CD4-positive, alpha-beta T cell treated with Interleukin-17A for 1 hour (primary cell): ENCODE measurements at places on chromosomes 7 and 10.

DNA sequence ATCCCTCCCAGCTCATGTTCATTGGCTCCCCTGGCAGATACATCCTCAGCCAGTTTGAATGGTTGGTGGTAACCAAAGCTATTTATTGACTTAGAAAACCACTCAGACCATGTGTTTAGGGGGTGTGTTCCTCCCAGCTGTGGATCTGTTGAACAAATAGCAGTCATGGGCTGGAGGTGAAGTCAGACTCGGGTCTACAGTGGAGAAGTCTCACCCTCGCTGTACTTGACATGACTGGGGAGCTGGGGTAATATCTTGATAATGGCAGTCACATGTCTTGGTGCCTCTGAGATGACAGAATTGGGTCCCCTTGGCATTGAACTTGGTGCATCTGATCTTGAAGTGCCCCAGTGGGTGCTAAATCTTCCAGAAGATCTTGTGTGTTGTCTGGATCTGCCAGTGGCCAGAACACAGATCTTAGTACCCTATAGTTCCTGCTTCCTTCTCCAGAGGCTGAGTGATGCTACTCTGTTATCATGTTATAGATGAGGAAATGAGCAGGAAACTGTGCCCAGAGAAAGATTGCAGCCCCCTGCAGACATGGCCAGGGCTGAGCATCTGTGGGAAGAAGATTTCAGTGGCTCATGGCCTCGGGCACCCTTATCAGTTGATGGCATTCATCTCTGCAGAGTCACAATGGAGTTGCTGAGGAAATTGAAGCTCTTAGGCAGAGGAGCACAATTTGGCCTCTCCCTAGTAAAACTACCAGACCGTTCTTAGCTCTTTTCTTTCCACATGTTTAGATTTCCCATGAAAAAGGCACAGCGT is 50.4 kb downstream of the ADRA2A start:
- DNase-seq, result no peak

GRCh38 chr10:70048030-70048723 is 4.5 kb upstream of the MACROH2A2 start:
- no peak for DNase-seq

DNA sequence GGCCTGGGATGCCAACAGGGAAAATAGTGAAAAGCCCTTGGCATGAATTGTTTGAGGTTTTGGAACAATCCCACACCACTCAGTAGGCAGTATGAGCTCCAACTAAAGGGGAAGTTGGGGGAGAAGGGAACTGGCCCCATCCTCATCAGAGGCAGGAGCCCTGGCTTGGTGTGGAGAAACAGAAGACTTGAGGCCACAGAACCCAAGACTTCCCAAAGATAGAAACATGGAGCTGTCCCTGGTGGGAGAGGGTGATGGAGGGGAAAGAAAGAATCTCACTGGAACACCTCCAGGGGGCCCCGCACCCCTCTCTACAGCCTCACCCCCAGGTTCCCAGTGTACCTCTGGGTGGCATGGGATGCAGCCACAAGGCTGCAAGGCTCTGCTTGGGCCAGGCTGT is 85.7 kb downstream of the VSTM4 start:
- no peak for DNase-seq

GRCh38 chr10:24153537-24153936 is 55.4 kb upstream of the KIAA1217 start:
- no peak for DNase-seq

GRCh38 chr10:75431180-75432111 is at the start of gene LRMDA:
Gene LRMDA, plus strand, starts transcription at chr10:75431624.
- no peak for DNase-seq

DNA sequence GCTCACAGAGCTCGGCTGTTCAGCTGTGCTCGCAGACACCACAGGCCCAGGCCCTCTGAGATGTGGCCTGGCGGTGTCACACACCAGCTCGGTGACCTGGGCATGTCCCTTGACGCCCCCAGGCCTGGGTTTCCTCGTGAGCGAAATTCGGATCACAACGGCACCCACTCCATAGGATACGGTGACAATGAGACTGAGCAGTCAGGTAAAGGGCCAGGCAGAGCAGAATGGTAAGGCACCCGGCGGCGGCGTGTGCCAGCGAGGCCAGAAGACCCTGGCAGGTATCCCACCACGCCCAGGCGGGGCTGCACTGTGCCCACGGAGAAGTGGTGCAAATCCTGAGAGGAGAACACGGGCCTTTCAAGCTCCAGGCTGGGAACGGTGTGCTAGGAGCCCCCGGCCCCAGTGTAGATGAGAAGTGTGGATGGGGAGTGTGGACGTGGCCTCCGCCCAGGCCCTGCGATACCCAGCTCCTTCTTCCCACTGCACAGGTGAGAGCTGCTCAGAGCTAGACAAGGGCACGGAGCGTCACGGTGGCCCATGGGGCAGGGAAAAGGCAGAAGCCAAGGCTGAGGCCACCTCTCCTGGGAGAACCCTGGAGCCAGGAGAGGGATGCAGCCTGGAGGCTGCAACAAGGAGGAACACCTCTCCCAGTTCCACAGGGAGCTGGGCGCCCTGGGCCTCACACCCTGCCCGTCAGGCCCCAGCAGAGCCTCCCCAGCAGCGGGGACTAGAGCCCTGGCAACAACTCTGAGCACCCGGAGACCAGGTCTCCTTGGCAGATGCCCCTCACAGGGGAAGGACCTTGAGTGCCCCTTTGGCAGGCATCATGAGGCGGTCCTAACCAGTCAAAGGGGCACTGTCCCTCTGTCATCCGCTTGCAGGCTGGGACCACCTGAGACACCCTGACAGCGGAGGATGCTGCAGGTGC is 219.1 kb downstream of the MAD1L1 start:
- no peak for DNase-seq

- no peak for DNase-seq
These were observed 119.2 kb downstream of the SFMBT2 start for GRCh38 chr10:7291487-7292270.

DNA sequence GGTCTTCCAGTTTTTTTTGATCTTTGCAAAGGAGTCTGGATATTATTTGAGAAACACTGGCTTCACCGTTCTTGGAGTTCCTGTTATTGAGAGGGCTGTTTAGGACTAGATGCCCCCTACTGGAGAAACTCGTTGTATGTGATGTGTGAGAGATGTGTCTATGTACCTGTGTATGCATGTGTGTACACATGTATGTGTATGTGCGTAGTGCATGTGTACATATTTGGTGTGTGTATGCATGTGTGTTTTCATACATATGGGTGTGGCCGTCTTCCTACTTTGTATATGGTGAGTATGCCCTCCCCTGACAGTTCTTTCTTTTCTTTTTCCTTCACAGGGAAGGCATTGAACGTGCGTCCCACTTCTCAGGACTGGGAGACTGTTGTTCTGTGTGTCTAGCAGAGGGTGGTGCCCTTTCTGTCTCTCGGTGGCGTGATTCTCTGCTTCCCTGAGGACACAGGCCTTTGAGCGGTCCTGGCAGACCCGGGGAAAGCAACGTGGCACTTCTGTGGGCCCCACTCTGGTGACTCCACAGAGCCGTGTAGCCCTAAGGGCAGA is 3.0 kb upstream of the CALHM3 start:
- peak; percentile 83 for DNase-seq

DNA sequence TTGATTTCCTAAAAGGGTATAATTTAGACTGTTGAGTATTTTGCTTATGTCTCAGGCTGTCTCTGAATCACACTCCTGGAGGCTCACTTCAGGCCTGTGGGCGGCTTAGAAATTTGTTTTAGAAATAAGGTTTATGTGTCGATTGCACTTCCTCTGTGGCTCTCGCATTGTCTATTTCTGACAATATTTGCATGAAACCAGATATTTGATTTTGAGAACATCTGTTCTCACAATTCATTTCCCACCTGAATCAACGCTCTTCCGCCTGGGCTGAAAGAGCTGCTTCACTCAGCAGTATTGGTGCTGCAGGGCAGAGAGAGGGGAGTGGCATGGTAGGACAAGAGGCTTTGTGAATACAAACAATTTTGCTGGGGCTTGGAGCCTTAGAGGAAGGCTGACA is 262.0 kb downstream of the ADRA2A start:
- no peak for DNase-seq

DNA sequence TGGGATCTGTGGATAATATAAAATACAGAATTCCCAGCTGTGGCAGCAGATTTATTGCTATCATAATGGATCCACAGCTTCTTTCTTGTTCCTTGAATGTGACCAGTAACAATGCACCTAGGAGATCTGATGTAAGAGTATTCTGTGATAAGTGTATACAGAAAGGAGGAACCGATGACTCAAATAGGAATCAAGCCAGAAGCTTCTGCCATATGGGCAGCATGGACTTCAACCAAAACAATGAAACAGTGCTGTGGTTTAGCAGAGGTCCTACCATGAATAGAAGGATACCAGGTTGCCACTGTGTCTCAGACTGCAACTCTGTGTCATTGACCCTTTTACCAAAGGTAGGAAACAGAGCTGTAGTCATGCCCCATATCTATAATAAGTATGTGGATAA is 81.8 kb downstream of the PTPRZ1 start:
- DNase-seq, result no peak

- DNase-seq, result no peak
These were observed 145.2 kb upstream of the PFKP start for GRCh38 chr10:2921956-2922680.

DNA sequence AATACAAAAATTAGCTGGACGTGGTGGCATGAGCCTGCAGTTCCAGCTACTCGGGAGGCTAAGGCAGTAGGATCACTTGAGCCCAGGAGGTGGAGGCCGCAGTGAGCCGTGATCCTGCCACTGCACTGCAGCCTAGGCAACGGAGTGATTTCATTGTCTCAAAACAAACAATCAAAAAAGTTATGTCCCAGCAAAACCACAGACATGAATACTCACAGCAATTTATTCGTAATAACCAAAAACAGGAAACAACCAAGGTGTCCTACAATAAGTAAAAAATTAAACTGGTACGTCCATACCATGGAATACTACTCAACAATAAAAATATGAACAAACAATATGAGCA is 11.6 kb upstream of the CYTH3 start:
- DNase-seq, result peak; percentile 5

GRCh38 chr7:69817121-69817520 is 218.8 kb downstream of the AUTS2 start:
- DNase-seq, result no peak

DNA sequence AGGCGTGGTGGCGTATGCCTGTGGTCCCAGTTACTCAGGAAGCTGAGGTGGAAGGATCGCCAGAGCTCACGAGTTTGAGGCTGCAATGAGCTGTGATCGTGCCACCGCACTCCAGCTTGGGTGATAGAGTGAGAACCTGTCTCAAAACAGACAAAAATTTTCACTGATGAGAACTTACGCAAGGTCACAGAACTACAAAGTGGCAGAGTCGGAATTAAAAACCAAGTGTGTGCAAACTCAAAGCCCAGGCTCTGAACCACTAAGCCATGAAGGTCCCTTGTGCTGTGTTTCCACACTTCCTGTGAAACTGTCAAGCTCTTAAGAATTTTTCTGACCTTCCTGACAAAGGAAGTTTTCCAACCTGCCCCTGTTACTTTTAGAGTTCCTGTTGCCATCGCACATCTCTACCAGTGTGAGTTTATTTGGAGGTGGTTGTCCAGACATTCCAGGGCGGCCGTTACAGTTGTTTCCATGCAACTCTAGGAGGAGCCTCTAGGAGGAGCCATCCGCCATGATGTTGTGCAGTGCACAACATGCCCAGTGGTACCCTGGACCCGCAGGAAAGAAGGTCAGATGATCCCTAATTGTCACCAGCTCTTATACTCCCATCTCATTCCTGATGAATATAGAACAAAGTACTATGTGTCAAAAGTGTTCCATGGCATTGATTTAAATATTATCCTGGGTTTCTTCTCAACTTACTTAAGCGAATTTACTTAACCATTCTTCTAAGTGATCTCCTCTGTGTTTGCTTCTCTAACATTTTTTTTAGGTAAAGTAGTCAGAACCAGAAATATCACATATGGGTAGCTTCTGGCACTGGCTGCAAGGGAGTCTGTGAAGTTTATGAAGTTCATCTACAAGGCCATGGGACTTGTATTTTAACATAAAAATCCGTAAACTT is 49.0 kb upstream of the LYZL1 start:
- DNase-seq, result no peak

DNA sequence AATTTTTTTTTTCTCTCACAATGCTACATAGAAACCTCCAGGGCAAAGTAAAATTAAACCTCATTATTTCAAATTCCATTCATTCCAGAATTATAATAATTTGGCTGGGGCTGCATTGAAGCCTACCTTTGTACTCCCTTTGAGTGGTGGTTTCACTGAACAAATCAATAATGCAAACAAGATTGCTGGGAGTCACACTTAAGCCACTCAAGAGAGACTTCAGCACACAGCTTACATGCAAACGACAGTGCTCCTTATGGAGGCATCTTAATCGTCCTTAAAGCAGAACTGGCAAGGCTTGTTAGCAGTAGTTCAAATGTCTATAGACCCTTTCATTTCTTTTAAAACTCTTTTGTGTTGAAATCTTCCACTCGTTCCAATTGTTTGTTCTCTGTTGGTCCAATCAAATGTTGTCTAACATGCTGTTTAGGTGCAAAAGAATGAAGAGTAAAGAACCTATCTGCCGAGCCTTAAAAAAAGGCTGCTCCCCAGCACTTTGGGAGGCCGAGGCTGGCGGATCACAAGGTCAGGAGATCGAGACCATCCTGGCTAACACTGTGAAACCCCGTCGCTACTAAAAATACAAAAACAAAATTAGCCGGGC is 294.9 kb downstream of the FGFR2 start:
- DNase-seq, result no peak

- no peak for DNase-seq
These were observed 73.4 kb downstream of the SGMS1 start for GRCh38 chr10:50550291-50550839.

GRCh38 chr10:18620856-18621255 is 30.5 kb downstream of the NSUN6 start:
- no peak for DNase-seq

GRCh38 chr10:48414778-48415177 is 108.3 kb downstream of the MAPK8 start:
- no peak for DNase-seq

DNA sequence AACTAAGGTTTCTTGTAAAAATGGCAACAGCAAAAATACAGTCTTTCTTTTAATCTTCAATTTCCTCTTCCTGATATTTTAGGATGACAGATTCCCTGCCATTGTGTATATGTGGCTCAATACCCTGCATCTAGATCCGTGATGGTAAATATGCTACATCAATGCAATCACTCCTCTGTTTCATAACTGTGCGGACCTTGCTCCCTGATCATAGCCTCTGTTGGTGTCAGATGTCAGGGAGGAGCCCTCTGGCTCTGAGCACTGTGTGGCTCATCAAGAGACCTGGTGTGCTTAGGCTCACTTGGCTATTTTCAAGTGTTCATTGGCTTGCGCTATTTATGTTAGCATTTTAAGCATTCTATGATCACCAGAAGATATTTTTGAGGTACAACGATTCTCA is 33.0 kb upstream of the AGR3 start:
- DNase-seq, result no peak
